Cortex of kidney (tissue), 1 donor: ENCODE measurements at places on chromosomes 1 and 21.

DNA sequence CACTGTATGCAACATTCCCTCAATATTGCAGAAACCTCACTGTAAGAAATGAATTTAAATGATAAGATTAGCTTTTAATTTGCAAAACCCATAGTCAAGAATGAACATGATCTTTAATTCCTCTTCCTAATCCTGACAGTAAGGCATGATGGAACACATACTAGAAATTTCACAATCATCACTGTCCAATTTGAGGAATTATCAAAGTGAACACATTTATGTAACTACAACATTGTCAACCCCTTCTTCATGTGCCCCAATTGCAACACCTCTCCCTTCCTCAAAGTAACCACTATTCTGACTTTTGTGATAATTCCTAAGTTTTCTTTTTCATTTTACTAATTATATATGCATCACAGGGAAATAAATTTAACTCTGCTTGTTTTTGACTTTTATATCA is 103.1 kb downstream of the LHX8 start:
- DNase-seq: no peak

DNA sequence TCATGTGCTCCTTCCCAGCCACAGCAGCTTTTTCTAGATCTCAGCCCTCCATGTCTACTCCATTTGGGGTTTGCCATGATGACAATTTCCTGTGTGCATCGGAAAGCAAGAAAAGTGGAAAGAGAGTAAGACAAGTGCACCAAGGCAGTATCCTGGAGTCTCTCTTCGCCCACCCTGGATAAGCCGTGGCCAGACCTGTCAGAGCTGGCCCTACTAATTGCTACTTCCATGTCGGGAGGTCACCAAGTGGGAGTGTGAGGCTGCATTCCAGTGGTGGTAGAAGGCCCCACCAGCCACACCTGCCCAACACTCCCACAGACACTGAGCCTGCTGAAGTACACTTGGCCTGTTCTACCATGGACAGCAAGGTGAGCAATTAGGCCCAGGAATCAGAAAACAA is 14.0 kb upstream of the LORICRIN start:
- no peak for DNase-seq

DNA sequence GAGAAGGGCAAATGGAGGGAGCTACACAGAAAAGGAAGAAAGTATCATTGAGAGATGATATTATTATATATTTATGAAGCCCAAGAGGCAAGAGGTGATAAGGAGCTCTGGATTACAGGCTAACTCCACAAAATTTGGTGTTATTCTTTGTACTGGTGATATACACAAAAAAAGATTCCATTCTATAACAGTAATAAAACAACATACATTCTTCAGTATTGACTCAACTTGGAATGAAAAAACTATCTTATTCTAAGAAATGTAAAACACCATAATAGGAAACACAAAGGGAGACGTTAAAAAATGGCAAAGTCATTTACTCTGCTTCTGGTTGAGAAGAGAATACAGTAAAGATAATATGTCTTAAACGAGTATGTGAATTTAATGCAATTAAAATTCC is 99.4 kb downstream of the TEX35 start:
- DNase-seq: no peak

DNA sequence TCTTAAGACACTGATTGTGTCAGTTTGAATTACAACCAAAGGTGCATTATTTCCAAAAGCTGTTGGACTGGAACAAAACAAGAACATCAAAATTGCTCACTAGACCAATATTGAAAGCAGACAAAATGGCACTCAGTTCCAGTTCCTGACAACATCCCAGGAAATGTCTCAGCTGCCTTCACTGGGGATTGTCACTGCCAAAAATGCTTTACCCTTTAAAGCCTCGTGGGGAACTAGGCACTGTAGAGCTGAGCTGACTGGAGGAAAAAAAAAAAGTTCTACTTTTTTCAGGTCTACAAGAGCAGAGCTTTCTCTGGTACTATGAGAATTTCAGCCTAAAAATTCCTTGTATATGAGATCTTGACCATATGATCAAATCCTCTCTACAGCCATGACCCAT is 21.9 kb downstream of the GPR52 start:
- no peak for DNase-seq

GRCh38 chr21:34871026-34871908 is 177.8 kb downstream of the RUNX1 start:
- DNase-seq: no peak

GRCh38 chr1:155531624-155532023 is 31.0 kb downstream of the ASH1L start:
- DNase-seq: no peak

GRCh38 chr1:87972811-87973210 is 644.1 kb downstream of the LMO4 start:
- no peak for DNase-seq

DNA sequence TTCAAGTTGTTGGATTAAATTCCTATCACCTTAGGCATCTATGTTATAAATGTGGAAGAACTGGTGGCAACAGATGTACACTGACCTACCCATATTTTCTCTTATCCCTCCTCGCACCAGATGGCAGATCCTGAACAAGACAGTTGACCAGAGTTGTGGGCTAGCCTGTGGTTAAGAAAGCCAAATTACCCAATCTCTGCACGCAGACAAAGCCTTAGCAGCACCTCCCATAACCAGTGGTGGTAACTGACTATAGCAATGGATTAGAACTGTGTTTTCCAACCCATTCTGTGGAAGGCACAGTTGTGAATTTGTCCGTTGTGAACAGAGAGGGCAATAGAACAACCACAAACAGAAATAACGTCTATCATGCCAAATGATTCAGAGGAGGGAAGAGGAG is 20.6 kb downstream of the ABCB10 start:
- DNase-seq: no peak

GRCh38 chr1:9892563-9893528 is 17.2 kb downstream of the CTNNBIP1 start:
- no peak for DNase-seq

DNA sequence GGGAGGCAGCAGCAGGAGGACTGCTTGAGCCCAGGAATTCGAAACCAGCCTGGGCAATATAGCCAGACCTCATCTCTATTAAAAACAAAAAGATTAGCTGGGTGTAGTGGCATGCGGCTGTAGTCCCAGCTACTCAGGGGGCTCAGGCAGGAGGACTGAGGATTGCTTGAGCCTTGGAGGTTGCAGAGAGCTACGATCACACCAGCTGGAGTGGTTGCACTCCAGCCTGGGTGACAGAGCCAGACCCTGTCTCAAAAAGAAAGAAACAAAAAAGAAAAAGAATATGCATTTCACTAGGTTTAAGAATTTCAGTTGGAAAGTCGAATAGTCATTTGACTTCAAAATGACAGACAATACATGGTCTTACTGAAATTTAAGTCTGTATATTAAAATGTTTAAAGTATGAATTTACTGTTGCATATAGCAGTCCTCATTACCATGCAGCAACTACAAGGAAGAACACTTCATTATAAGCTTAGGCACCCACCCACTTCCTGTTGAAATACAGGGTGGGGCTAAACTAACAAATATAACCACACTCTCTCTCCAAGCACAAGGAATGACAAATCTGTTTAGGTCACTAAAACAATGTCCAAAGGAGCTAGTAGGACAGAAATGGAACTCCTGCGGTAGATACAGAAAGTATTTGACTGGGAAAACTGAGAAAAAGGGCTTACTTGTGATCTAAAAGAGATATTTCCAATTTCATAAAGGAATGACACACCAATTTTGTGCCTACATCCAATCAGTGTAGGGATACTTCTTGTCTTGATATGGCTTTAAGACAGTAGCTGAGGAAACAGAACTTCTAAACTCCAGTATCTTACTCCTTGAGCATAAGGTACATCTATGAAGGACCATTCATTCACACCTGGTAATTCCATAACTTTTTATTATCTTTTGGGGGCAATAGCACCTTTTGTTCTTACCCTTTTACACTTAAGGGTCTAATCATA is 44.1 kb downstream of the GPR3 start:
- no peak for DNase-seq

DNA sequence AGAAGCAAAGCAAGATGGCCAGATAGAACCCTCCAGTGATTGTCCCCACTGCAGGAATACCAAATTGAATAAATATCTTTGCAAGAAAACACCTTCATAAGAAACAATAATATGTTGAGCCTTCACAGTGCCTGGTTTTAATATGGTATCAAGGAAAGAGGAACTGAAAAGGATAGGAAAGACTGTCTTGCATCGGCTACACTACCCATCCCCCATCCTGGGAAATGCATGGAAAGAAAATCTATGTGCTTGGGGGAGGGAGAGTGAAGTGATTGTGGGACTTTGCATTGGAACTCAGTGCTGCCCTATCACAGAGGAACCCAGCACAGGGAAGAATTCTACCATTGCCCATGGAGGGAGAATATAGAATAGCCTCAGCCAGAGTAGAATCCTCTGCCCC is 28.6 kb upstream of the AK5 start:
- DNase-seq: no peak

DNA sequence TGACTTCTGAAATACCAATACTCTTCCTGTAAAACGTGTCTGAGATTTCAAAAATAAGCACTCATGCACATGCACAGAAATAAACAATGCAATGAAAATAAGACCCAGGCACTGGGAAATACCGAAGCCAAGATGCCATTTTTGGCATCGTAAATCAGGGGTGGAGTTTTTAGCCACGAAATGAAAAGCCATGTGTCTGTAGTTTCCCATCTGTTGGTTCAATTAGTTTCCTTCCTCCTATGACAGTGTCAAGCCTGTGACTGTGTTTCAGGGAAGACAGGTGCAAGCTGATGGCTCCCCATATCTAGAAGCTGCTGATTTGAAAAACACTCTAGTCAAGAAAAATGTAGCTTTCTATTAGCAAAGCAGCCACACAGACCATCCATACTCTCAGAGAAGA is 480.4 kb upstream of the CAMK1G start:
- DNase-seq: no peak

- DNase-seq: no peak
Measured at GRCh38 chr21:26408511-26408910, 164.6 kb downstream of the CYYR1 start.

- DNase-seq: no peak
Measured at GRCh38 chr21:16096988-16097387, 367.2 kb downstream of the USP25 start.

DNA sequence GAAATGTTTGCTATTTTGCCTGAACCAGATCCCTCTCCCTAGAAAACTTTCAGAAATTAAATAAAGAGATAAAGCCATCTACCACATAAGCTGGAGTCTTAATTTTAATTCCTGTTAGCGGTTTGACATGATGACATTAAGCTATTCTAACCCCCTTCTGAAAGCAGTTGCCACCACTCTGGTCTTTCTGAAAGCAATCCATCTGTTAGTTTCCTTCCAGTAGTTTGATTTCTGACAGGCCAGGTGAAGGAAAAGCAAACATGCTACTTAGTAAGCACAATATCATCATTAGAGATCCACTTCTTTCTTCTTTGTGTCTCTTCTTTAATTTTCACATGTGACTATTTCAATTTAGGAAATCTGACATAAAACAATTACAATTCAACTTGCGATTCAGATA is 39.9 kb downstream of the RGL1 start:
- DNase-seq: no peak

DNA sequence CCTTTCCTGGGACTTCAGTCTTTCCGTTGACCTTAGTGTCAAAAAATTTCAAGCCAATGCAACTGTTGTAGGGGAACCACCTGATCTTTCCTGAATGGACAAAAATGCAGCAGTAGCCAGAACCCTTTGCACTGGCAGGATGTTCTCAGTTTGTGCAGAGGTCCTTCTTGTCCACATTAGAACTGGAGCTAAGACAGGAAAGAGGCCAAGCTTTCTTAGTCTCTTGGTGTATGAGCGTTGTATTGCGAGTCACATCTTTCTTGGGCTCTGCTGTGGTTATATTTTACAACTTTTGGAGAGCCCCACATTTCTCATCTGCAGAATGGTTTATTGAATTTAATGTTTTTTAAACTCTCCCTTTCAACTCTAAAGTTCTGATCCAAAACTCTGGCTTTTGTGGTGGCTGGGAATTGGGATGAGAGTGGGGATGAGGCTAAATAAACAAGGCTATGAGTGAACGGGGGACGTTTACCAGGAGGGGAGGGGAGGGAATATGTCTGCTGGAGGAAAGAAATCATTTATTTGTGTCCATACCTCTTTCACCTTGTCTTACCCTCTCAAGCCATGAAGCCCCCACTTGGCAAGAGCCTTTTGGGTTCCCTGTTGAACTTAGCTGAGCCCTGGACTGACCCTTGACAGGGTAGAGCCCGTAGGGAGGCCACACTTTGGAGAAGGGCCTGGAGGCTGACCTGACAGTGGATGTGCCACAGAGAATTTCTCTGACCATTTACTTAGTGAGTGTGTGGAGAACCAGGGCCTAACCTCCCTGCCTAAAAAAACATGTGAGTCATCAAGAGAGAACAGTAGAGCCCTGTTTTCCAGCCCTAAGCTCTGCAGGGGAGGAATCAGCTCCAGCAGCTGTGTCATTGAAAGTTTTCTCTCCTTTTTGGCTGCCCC is 586 bp downstream of the CHI3L2 start:
- DNase-seq: no peak

GRCh38 chr1:18232052-18232451 is 124.5 kb downstream of the IGSF21 start:
- DNase-seq: no peak

DNA sequence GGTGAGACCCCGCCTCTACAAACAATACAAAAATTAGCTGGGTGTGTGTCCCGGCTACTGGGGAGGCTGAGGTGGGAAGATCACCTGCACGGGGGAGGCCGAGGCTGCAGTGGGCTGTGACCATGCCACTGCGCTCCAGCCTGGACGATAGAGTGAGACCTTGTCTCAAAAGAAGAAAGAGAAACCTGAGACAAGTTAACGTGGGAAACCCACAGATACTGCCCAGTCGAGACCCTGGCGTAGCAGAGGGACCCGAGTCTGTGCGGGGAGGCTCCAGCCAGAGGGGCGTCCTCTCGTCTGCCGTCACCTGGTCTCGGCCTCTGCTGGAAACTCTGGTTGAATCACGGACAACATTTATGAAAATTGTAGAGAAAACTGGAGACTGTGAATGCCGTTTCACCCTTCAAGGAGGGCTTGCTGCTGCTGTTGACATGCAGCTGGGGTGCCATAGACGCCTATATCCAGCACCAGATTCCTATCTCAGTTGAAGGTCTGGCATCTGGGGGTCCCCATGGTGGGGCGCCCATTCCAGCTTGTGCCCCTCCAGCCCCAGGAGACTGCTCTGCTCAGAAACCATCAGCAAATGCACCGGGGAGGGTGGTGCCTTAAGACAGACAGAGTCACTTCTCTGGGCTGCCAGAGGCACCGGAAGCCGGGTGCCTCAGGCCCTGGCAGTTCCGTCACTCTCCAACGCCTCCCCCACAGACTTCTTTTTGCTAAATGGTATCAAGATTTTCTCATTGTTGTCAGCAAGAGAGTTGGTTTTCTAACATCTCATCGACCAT is 13.6 kb upstream of the CDK11B start:
- no peak for DNase-seq

DNA sequence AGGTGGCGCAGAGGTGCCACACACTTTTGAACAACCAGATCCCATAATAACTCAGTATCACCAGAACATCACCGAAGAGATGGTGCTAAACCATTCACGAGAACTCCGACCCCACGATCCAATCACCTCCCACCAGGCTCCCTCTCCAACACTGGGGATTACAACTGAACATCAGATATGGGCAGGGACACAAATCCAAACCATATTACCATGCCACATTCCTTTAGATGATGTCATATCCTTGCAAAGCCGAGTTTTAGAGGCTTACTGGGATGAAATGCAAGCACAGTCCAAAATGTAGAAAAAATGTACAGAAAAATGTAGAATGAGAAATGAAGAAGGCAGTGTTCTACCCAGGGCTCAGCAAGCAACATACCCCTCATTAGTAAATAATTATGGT is 64.7 kb downstream of the SGIP1 start:
- DNase-seq: no peak
